Activated T-cell treated with anti-CD3 and anti-CD28 coated beads for 48 hours (primary cell): ENCODE measurements at places on chromosomes 7 and 10.

GRCh38 chr7:29980151-29980550, 9.4 kb downstream of the SCRN1 start:
- no peak for DNase-seq

DNA sequence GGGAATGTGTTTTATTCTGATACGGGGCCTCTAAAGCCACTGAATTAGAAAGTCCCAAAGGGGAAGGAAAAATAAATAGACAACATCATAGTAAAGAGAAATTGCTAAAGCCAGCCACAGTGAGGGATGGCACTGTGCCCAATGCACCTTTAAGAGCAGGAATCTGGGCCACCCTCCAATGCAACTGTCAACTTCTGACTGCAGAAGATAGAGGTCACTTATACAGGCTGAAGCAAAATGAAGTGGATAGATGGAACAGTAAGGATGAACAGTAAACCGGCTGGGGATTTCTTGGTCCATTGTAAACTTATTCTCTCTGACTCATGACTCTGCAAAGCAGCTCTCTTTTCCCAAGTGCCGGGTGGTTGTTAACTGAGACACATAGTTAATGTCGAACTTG, 54.0 kb upstream of the KCNIP2 start:
- no peak for DNase-seq

- DNase-seq = no peak
Measured at GRCh38 chr10:14625192-14625631, 149.5 kb downstream of the FAM107B start.

DNA sequence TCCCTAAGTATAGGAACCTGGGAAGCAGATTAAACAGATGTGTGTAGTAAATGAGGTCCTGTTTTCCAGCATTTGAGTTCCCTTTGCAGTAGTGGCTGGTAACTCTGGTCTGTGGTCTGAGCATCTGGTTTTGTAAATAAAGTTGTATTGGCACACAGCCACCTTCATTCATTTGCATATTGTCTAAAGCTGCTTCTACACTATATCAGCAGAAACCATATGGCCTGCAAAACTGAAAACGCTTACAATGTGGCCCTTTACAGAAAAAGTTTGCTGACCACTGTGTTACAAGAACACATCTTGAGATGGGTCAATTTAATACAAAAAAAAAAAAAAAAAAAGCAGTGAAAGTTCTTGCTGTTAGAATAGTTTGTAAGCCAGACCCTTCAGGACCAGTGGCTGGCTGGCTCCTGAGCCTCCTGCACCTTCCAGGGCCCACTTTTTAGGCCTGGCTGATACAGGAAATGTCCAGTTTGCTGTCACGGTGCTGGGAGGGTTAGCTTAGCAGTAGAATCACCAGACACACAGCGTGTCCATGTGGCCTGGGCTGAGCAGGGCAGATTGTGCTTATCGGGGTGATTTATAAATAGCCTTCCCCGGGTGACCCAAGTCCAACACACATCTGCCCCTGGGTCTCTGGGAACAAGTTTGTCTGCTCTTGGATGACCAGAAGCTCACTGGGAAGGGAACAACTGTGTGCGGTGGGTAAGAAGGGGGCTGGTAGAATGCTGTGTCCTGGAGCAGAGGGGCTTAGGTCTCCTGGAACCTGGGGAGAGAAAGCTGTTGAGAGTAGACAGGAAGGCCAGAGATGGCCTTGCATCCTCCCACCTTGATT, 1.4 kb downstream of the C10orf71 start:
- no peak for DNase-seq

DNA sequence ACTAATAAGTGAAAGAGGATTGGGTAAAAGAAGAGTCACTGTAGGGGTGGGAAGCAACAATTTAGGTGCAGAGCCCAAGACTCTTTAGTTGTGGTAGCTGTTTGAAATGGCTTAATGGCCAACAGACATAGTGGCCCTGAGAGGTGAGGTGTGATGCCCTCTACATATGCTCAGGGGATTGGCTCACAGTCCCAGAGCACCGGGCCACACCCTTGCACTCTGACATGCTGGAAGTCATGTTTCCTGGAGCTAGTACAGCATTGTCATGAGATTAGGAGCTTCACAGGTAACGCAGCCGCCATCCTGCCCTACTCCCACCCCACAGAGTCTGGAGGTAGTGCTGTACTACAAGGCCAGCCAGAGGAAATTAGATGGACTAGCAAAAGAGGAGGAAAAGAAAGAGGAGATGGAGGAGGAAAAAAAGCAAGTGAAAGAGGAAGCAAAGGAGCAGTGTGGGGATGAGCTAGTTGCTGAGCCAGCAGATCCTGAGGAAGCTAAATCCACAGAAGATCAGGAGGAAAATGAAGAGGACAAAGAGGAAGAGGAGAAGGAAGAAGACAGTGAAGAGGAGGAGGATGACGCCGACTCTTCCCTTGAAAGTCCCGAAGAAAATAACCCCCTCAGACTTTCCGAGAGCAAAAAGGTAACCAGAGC, 14.8 kb upstream of the FLNC start:
- no peak for DNase-seq

DNA sequence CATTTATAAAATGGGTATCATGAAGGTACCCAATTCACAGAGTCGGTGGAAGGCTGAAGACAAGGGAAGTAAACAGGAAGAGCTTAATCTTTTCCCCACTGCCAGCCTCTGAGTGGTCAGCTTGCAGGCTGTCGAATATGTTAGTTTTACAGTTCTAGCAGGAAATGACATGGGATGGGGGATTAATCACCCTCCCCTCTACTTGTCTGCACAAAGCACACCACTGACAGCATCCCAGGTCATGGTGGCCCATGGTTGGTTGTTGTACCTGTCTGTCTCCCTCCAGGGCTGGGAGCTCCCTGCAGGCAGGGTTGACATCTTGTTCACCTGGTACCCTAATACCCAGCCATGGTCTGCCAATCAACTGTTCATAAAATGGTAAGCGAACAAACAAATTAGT, 55.6 kb downstream of the GRB10 start:
- no peak for DNase-seq

DNA sequence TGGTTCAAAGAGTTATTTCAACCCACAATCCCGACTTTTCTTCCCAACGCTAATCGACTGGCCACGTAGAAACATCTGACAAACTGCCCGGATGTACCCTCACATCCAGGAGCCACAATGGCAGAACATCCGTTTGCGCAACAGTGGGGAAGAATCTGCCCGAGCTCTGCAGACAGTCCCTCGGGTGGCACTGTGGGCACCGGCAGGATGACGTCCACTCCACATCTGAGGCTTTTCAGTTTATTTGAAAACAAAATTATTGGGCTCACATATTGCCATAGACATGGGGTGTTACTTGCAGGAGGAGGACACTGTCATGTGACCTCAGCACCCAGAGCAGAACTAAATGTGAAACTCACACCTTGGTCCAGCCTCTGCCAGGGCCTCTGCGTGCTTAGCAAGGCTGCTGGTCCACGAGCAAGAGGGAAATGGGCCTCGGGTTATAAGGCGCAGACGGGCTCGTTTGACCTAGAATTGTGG, 84.1 kb downstream of the MKI67 start:
- no peak for DNase-seq

GRCh38 chr10:86941991-86942421, 15.4 kb downstream of the MMRN2 start:
- no peak for DNase-seq

DNA sequence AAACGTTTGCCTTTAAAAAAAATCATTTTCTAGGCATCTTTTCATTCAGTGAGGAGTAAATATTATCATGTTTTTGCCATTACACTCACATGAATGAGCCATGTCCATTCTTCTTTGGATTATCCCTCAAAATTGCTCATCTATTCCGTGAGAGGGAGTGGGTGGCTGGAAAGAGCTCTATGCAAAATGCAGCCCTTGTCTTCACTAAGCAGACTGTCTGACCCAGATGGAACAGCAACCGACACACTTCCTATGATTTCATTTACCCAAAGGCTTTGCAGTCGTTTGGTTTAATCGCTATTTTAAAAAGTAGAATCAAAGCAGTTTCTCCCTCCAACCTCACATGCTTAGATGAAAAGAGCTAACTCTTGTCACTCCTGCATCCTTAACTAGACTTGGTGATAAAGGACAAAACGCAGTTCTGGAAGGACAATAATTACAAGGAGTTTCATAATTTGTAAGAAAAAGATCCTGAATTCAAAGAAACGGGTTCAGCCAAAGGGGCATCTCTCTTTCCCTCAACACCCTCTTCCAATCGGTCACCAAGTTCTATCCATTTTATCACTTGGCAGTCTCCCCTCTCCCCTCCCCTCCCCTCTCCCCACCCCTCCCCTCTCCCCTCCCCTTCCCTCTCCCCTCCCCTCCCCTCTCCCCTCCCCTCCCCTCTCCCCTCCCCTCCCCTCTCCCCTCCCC, 198.1 kb upstream of the STK17A start:
- DNase-seq = no peak

DNA sequence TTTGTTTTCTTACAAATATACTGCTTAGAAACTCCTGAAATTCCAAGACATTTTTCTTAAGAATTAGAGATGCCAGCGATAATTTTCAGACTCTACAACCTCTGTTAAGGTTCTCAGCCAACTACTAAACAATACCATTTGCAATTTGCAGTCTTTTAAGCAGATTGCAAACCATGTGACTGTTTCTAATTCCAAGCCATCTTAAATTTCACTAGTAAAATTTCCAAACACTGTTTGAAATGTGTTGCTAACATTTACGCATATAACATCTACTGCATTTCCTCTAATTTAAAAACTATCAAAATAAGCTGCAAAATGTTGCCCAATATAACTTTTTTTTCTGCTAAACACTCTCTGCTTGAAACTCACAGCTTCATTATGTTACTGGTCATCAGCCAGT, 56.0 kb upstream of the MACROH2A2 start:
- no peak for DNase-seq

DNA sequence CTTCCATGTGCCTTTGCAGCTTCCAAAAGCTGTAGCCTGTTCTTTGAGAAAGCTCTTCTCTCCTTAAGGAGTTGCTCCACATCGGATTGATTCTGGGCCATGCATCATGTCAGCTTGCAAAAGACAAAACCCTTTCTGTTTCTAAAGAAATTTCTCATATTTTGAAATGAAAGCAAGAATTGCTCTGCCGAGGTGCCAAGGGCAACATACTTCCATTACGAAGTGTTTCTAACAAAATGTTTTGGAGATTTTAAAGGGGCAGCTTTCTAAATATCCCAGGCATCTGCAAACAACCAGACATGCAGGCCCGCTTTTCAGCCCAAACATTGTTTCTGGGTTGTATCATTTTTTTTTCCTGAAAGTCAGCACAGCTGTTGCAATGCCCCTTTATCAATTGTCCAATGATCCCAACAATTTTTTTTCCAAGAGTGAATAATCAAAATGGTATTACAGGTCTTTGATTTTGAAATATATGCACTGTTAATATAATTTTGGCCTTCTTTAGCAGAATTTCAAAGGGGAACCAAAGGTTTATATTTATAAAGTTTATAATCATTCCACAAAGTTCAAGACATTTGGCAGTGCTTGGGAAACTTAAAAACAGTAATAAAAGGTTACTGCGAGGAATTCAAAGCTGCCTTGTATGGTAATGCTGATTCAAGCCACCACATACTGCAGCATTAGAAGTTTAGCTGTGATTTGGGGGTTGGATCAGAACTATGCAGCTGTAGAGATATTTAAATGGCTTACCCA, 61.0 kb downstream of the TES start:
- no peak for DNase-seq

GRCh38 chr10:113970641-113971040, 73.0 kb upstream of the ADRB1 start:
- no peak for DNase-seq

DNA sequence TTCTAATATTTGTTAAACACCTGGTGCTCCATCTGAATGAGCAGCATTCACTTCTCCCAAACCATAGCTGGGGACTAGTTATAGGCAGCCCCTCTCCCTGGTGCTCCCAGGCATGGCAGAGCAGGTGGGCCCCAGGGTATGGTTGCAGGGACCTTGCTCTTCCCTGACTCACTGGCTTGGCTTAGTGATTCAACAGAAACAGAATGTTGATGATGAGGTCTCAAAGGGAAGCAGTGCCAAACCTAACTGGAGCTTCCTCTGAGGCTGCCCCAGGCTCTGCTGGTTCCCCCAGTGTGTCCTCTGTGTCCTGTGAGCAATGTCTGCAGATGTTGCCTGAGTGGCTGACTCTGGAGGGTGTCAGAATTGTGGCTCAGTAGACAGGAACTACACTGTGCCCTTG, 3.7 kb downstream of the GPR26 start:
- no peak for DNase-seq

DNA sequence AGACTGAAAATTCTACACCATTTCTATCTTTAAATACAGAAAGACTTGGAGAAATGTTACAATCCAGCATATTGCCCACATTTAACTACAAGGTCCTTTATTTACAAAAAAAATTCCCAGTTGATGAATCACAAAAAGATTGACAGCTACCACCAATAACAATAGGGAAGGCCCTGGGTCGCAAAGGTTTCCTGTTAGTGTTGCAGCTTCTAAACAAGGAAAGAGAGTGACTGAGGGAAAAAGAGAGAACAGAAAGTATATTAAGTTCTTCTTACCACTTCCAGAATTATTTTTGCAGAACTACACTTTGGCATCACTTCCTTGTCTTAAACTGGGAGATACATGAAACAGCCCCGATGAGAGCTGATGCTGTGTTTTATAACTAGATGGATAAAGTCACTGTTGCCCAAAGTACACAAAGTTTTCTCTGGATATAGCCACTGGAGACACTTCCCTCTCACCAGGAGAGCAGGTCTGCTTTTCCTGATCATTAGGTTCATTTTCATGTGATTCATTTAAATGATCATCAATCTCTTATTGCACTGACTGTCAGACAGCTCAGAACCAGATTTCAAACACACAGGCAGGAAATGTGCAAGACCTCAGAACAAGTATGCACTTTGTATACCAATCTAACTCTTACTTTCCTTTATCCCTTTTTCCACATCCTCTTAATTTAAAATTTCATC, 57.0 kb downstream of the SHTN1 start:
- no peak for DNase-seq

GRCh38 chr10:28592953-28593352, 60.0 kb downstream of the WAC start:
- no peak for DNase-seq

DNA sequence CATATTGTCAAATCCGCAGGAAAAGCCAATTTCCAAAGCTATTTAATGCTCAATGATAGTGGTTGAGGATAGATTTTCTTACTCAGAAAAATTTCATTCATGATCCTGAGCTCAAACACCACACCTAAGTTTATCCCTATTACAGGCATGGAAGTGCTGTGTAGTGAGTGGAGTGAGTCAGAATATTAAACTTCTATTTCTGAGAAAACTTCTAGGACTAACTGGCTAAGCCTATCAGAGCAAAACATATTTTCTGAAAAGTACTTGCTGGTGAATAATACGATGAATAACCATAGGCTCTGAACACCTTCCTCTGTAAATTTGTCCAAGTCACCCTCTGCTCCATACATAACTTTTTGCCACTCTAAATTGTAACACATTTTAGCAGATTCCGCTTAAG, 221.5 kb downstream of the SUGCT start:
- no peak for DNase-seq

- no peak for DNase-seq
Measured at GRCh38 chr10:129041916-129042315, 425.1 kb upstream of the MGMT start.

DNA sequence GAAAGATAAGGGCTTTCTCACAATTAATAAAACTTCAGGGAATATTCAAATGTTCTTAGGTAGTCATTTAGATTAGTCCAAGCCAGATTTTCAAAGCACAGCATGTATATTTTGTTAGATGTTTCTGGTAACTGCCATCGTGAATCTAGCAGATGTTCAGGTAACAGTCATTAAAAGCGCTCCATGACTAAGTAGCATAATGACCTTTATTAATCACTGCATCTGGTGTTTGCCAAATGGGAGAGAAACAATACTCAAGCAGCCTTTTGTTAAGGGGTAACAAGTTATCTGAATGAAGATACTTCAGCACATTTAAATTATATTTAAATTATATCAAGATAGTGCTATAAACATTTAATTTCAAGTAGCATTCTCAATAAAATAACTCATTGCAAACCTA, 47.5 kb downstream of the USP6NL start:
- DNase-seq = no peak
